ENCODE measurements at places on chromosomes 16 and 17.

GRCh38 chr17:60846175-60846574, 168.5 kb downstream of the BCAS3 start:
- no peak for DNase-seq

DNA sequence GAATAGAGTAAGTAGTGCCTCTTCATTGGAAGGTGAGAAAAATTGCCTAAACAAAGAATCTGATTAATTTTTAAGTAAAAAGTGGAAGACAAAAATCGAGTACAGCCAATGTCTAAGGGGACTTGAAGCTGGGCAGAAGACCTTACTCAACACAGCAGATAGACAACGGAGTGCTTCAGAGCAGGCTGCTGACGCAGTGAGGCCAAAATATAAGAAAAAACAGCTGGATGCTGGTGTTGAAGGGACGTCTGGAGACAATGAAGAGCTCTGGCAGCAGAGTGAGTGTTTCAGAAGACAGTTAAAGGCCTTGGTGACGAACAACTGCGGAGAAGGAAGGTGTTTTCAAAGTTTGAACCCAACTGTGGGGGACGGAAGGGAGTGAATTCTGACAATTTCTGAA, 169.8 kb downstream of the MRTFB start:
- DNase-seq = no peak

GRCh38 chr17:45705123-45706009, 78.8 kb upstream of the CRHR1 start:
- DNase-seq = no peak

- no peak for DNase-seq
These were observed 609.9 kb downstream of the WWOX start for GRCh38 chr16:78709137-78709884.

- no peak for DNase-seq
These were observed 275.2 kb upstream of the SALL1 start for GRCh38 chr16:51426276-51426675.

DNA sequence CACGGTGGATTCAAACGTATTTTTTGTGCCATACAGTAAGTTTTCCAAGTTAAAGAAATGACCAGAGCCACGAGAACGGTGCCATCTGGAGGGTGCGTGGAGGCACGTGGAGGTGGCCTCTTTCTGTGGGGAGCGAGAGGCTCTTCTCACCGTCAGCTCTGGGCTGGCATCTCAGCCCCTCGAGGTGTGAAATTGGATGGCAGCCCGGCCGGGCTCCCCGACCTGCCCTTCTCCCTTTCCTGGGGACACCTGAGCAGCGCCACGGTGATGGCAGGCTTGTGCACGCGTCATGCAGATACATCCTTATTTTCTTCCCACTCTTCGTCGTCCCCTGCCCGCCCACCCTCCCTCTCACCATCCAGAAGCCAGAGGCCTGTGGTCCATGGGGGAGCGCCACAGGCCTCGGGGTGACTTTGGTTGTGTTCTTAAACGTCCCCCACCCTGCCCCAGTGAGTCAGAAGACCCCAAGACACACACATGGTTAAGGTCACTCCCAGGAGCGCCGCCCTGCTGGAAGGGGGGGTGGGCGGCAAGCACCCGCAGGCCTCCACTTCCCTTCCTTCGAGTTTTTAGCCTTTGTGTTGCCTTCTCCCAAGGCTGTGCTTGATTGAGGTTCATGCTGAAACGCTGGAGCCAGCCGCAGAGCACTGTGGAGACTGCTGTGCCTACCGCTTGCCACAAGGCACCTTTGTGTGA, 109.4 kb downstream of the BANP start:
- DNase-seq = no peak

- no peak for DNase-seq
These were observed 249.5 kb upstream of the RBFOX1 start for GRCh38 chr16:7083096-7083495.
